ENCODE measurements at places on chromosomes 7 and 10. TPM values are rescaled to one million over a fixed set of nuclear protein-coding genes. Genes with fewer than 3 reads are reported as not detected.

Gene FRMPD2
- 0.02 TPM for polyA plus RNA-seq

Gene CTAGE4
- not detected for polyA plus RNA-seq

Gene OPALIN
- polyA plus RNA-seq = not detected

Gene ADO
- polyA plus RNA-seq = 8.2 TPM

Gene LRGUK
- 1.5 TPM for polyA plus RNA-seq

Gene STK31
- 0.05 TPM for polyA plus RNA-seq

Gene OR6V1
- not detected for polyA plus RNA-seq

Gene FKBP14
- polyA plus RNA-seq = 15.7 TPM

Gene LRRC17
- 138 TPM for polyA plus RNA-seq

Gene ADCY1
- polyA plus RNA-seq = 0.54 TPM
